ENCODE measurements at places on chromosomes 2 and 18. TPM values are rescaled to one million over a fixed set of nuclear protein-coding genes. Genes with fewer than 3 reads are reported as not detected.

ANKRD29 gene
- not detected for total RNA-seq

MFSD2B gene
- total RNA-seq, result not detected

C2orf80 gene
- total RNA-seq, result not detected

PSME4 gene
- 59.9 TPM for total RNA-seq

XIRP2 gene
- not detected for total RNA-seq

SLC16A14 gene
- 2.4 TPM for total RNA-seq

C1QL2 gene
- total RNA-seq, result not detected

All from B cell (primary cell).